Fibroblast of skin of back (primary cell): ENCODE measurements at places on chromosomes 11 and 22.
A peak's percentile ranks its signal among the peaks of the same experiment; 100 is the strongest.

GRCh38 chr22:37618072-37618656 lies 9.5 kb downstream of the GGA1 start:
- no peak for DNase-seq

- DNase-seq = no peak
Measured at GRCh38 chr22:29305836-29306174, 645 bp upstream of the GAS2L1 start.

DNA sequence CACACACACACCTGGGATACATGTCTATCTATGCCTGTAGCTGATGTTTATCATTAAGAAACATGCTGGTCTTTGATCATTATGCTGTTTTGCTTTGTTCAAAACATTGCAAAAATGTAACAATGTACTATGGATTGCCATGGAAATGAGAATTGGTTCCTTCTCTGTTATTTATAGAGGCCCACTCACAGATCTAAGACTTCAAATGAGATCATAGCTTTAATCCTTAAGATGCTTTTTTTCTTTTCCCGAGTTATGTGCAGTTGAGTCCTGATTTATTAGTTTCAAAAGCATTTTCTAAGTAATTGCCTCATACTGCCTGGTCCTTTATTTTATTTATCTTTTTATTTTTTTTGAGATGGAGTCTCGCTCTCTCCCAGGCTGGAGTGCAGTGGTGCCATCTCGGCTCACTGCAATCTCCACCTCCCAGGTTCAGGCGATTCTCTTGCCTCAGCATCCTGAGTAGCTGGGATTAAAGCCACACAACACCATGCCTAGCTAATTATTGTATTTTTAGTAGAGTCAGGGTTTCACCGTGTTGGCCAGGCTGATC lies 131.4 kb downstream of the LUZP2 start:
- DNase-seq = no peak

- DNase-seq = peak; percentile 89
Measured at GRCh38 chr11:70281156-70281609, 10.7 kb downstream of the PPFIA1 start.

DNA sequence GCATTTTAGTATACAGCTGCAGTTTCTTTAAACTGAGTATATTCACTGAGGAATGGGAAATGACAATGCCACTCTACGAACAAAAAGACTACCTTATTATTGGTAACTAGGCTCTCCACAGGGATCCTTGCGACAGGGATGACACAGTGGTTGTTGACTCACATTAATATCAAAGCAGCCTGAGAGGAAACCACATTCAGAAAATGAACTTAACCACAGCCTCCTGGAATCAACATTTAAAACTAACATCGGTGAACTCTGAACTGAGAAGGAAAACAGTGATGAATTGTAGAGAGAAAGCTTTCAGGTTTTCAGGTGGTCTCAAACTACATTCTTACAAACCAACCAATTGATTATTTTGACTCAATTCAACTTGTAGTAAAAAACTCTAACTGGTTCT lies 90.3 kb upstream of the MTMR2 start:
- peak; percentile 74 for DNase-seq

- DNase-seq = no peak
Measured at GRCh38 chr11:111351374-111352055, 27.6 kb downstream of the POU2AF1 start.

DNA sequence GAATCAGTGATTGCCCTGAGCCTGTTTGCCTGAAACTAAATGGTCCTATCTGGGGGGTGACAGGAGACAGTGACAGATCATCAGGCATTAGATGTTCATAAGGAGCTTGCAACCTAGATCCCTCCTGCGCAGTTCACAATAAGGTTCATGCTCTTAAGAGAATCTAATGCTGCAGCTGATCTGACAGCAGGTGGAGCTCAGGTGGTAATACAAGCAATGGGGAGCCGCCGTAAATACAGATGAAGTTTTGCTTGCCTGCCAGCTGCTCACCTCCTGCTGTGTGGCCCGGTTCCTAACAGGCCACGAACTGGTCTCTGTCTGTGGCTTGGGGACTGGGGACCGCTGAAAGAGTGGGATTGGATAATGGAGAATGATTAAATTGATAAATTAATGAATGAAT lies 14.0 kb downstream of the NOX4 start:
- DNase-seq = no peak

- no peak for DNase-seq
Measured at GRCh38 chr11:19939415-19939929, 220.8 kb downstream of the DBX1 start.

- no peak for DNase-seq
Measured at GRCh38 chr22:46697811-46698515, 40.1 kb downstream of the CERK start.

DNA sequence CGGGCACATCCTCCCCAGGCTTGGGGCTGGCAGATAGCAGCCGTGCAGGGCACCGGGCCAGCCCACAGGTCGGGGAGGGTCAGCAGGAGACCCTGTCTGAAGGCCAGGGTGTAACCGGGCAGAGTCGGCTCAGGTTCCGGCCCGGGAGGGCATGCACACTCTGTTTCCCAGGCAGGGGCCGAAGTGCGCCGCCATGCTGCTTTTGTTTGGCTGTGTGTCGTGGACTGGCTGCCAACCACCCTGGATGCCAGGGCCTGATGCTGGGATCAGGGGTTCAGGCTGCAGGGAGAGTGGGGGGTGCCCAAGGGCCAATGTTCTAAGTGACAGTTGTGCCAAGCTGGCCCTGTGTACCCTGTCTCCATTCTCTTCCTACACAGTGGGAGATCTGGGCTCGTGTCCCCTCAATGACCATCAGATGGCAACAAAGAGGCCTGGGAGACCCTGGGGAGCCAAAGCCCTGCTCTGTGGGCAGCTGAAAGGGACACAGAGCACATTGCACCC lies 120.9 kb upstream of the B3GAT1 start:
- DNase-seq = no peak

DNA sequence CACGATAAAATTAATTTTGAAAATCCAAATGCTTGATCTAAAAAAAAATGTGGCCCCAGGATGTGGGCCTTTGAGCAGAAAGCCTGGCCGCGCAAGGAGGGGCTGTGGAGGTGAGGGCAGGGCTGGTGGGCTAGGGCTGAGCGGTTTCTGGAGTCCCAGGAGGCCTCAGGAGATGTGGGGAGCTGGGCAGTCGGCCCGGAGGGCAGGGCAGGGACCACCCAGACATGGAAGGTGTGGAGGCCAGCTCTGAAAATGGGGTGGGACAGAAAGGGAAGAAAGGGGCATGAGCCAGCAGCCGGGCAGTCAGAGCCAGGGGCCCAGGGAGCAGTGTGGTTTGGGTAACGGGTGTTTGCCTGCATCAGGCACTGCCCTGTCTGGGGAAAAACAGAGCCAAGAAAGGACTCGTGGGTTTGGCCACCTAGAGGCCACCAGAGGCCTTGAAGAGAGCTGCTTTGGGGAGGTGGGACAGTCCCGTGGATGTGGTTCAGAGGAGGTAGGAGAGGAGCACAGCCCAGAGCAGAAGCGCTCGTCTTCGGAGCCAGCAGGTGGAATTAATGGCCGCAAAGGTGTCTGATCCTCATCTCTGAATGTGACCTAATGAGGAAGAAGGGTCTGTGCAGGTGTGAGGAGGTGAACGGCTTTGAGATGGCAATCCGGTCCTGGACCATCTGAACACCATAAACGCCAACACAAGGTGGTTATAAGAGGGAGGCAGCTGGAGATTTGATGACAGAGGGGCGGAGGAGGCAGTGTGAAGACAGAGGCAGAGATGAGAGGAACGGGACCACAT lies 50.2 kb downstream of the IGF2 start:
- DNase-seq = no peak

DNA sequence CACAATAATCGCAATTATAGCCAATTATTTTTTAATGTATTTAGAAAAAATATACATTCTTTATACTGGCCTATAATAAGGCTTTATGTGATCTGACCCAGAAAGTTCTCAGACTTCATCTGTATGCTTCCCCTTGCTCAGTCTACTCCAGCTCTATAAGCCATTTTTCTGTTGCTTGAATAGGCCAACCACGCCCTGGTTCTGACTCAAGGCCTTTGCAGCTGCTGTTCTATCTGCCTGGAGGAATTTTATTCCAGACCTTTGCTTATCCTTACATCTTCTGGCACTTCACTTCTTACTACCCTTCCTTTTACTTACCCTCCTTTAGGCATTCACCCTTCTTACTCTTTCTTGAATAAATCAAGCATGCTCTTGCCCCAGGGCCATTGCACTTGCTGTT lies 54.9 kb upstream of the PDE3B start:
- DNase-seq = no peak

- no peak for DNase-seq
Measured at GRCh38 chr11:33579101-33579500, 121.5 kb downstream of the C11orf91 start.

- DNase-seq = peak; percentile 9
Measured at GRCh38 chr11:103051151-103051801, 40.7 kb downstream of the DCUN1D5 start.
